Stimulated activated memory B cell treated with anti-CD40 and anti-IgM and Interleukin-4, amounts not matched to agents 10 μg/mL and 1 μg/mL and 100 μg/mL, for 72 hours (primary cell): ENCODE measurements at places on chromosomes 7 and 10.

GRCh38 chr10:129967579-129968019 is 3.5 kb upstream of the EBF3 start:
- ATAC-seq, result no peak

GRCh38 chr7:55212838-55213237 is 152.3 kb upstream of the LANCL2 start:
- no peak for ATAC-seq

- ATAC-seq, result no peak
These were observed 42.8 kb downstream of the SPOCK2 start for GRCh38 chr10:72045586-72045985.

DNA sequence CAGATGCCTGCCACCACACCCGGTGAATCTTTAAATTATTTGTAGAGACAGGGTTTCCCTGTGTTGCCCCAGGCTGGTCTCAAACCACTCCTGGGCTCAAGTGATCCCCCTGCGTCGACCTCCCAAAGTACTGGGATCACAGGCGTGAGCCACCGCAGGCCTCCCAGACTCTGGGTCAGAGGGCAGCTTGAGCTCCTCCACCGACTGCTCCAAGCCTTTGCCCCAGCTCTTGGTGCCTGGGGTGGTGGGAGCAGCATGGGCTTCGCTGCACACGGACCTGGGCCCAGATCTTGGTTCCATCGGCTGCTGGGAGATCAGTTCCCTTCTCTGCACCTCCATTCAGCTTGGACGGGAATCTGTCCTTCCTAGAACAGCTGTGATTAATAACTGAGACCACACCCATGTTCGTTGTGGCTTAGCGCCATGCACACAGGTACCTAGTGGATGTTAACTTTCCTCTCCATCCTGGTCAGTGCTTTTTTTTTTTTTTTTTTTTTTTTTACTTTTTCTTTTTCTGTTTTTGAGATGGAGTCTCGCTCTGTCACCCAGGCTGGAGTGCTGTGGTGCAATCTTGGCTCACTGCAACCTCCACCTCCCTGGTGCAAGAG is 125.3 kb downstream of the CUX1 start:
- no peak for ATAC-seq
